ENCODE measurements at places on chromosomes 16 and 17.

DNA sequence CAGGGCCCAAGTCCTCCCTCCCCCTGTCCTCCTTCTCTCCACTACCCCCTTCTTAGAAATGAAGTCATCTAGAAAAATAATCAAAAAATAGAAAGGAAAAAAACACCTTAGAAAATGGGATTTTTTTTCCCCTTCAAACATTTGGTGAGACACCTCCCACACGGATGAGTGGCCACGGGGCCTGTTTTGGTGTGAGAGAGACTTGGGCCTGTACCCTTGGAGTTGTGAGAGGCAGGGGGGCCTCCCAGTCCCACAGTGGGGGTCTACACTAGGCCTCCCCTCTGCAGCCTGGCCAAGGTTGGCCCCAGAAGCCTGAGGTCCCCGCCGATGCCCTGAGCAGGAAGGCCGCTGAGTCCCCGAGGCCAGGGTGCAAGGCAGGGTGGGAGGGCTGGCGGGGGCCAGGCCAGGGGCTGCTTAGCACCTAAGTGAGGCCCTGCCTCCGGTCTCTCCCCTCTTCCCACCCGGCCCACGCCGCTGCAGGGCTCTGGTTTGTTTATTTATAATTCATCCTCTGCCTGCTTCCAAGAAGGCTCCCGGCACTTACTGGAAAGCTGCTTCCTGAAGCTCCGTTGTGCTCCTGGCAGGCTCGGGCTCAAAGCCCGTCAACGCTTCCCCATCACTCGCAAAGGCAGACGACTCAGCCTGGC lies 26.4 kb downstream of the NPTX1 start:
- no peak for DNase-seq

- DNase-seq: no peak
Observed at GRCh38 chr17:35795007-35795870, at the start of gene MMP28. TSS of gene MMP28 (minus strand) at chr17:35795641. CDS start at chr17:35795377, 264 bp downstream.

DNA sequence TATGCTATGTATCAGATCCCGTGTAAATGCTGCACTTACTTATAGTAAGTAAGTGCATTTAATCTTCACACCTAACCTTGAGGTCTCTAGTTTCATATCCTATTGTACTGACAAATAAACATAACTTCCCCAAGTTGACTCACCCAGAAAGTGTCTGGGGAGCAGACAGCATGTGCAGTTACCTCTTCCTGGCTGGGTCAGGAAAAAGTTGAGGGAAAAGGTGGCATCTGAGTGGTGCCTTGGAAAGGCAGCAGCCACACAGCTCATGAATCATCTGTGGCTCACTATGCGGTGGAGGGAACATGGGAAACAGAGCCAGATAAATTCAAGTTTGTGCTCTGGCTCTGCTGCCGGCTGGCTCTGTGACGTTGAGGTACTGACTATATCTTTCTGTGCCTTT lies 382.0 kb upstream of the DYNLRB2 start:
- no peak for DNase-seq

- DNase-seq: no peak
Observed at GRCh38 chr16:53055541-53056391, 975 bp downstream of the CHD9 start.

DNA sequence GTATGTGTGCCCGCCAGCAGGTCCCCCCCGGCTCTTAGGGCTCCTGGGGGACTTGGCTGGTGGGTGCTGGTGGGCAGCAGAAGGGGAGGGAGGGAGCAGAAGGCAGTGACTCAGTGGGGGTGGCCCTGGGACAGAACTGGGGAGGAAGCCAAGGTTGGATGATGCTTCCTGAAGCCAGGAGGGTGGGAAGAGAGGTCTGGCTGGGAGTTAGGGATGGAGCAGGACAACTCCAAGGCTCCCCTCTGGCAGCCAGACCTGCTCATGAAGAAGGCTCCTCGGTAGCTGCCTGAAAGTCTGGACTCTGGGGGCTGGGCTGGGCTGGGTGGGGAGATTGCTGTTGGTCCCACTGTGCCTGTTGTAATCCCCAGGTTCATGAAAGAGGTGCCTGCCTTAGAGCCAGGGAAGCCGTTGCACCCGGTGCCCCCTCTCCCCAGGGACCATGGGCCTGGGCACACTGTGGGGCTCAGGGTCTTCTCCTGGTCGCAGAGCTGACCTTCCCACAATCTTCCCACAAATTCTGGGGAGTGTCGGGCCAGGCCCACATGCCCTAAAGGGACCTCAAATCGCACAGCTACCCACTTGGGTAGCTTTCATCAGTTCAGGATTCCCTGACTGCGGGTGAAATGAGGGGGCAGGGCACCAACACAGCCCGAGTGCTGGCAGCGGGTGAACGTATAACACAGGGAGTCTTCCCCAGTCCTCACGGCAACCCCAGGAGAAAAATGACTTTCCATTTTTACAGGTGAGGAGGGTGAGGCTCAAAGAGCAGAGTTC lies 1.1 kb upstream of the PLEKHG4 start:
- no peak for DNase-seq

GRCh38 chr16:53844804-53845203 lies 140.8 kb downstream of the FTO start:
- DNase-seq: no peak

DNA sequence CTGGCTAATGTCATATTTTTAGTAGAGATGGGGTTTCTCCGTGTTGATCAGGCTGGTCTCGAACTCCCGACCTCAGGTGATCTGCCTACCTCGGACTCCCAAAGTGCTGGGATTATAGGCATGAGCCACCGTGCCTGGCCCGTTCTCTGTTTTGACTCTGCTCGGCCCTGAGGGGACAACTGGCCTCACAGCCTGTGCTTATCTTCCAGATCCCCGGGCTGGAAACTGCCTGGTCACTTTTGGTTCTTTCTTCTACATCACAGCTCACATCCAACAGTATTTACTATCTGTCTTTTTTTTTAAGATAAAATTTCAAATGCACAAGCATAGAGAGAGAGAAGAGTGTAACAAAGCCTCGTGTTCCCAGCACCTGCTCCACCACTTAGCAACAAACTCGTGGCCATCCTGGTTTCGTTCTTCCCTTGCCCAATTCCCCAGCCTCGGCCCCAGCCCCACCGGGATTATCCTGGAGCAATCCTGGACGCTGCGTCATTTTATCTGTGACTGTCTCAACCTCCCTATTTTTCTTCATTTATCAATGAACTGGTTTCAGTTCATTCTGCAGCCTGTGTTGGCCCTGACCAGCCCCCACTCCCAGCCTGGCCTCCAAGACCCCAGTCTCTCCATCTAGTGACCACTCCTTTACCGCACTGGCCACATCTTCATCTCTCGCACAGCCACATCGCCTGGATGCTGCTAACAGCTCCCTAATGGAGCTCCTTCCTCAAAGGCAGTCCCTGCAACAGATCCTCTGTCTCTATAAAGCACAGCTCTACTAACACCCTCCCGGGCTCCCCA lies 21.1 kb downstream of the PIMREG start:
- DNase-seq: no peak

GRCh38 chr16:70253291-70254106 lies 1.8 kb upstream of the EXOSC6 start:
- DNase-seq: no peak

- no peak for DNase-seq
Observed at GRCh38 chr16:88367560-88367959, 15.2 kb upstream of the ZNF469 start.

- no peak for DNase-seq
Observed at GRCh38 chr17:57875290-57876022, 25.6 kb upstream of the MRPS23 start.

DNA sequence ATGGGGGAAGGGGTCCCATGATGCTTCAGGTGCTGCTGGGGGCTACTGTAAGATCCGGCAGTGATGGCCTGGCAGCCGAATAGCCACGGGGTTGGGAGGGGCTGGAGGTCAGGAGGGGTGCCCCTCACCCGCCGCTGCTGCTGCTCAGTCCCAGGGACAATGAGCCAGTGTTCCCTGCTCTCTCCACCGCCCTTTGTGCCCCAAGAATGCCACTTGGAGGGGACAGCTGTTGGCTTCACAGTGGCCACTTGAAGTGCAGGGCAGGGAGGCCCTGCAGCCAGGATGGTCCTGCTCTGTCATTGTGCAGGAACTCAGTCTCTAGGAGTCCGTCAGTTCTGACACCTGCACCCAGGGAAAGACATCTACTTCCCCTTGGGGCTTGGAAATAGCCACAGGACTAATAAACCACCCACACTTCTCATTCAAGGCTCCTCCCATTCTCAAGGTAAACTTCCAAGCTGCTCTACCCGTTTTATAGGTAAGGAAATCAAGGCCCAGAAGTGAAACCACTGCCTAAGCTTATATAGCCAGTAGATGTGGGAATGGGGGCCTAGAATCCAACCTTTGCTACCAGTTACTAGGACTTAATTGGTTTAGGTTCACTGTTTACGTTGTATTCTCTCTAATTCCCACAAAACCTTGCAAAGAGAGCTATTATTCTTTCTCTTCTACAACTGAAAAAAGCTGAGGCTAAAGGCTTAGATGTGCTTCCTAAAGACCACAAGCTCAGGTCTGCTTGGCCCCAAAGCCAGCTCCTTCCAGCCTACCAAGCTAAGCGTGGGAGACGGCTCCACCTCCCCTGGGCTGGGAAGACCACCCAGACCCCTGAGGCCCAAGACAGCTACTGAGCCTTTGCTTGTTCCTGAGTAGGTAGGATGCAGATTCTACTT lies 6.2 kb upstream of the CPSF4L start:
- no peak for DNase-seq

DNA sequence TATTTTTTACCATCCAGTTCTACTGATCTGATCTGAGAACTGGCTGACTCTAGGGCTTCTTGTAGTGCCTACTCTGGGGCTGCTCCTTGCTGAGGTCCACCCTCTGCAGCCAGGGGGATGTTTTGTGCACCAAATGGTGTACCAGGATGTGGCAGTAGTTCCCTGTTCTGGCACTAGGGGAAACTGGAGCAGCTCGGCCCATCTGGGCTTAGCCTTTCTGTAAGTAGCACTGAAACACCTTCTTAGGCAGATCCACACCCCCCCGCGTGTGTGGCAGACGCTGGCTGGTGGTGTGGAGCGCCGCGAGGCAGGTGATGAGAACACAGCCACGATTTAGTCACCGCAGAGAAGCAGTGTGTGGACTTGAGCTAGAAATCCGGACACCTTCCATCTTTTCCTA lies 17.0 kb downstream of the DUSP14 start:
- DNase-seq: no peak

DNA sequence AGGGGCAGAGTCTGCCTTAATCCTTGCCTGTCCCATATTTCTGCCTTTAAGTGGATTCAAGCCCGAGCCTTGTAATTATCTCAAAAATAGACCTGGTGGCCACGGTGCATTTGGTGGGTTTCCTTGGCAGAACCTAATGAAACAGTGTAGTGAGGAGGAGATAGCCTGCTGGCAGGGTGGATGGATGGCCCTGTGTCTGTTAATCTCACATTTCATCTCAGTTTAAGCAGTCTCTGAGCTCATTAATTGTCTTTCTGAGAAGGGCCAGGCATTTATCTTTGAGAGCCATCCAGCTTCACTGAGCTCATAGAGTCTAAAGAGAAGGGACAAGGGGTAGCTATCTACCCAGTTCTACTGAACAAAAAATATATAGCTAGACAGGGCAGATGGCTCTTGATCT lies 364.0 kb upstream of the EEF2KMT start:
- DNase-seq: no peak

GRCh38 chr16:81181013-81181720 lies 57.3 kb upstream of the BCO1 start:
- DNase-seq: no peak

DNA sequence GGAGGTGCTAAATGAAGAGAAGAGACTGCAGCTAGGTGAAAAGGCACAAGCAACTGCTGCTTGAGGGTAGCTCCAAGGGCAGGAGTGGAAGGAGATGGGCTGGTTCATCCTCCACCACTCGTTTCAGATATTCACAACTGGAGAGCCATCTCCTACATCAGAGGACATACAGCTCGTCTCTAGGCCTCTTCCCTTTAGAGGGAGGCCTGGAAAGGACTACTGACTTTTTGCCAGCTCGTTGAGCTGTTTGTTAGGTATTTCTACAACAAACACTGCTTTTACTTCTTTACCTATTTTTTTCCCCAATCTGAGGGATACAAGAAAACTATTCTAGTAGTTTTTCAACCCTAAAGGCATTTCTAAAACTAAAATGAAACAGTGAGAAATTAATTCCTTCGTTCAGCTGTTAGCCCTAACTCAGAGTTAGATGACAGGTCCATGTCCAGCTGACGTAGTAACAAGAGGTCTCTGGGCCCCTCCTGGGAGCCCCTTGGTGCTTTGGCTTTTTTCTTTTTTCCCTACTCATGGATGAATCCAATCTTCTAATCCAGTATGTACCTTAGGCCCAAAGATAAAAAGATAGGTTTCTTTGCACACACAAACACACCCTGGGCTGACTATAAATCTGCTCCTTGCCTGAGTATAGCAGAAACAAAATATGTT lies 47.8 kb upstream of the TBX2 start:
- DNase-seq: no peak

DNA sequence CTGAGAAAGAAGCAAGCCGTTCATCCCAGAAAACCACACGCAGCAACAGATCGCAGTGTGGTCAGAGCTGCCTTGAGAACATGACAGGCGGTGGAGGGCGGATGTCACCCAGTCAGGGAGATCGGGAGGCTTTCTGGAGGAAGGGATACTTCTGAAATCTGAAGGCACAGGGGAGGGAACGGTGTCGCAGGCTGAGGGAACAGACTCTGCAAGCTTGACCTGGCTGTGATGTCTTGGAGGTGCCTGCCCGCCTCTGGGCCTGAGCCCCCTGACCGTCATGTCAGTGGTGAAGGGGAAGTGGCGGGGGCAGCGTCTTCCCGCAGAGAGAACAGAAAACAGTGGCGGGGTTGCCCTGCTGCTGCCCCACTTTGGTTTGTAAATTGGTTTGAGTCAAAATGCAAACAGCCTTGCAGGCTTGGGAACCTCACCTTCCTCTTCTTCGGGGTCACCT lies 8.1 kb upstream of the ATP2A3 start:
- no peak for DNase-seq

GRCh38 chr16:84532855-84533486 lies 28.5 kb upstream of the MEAK7 start:
- DNase-seq: no peak

DNA sequence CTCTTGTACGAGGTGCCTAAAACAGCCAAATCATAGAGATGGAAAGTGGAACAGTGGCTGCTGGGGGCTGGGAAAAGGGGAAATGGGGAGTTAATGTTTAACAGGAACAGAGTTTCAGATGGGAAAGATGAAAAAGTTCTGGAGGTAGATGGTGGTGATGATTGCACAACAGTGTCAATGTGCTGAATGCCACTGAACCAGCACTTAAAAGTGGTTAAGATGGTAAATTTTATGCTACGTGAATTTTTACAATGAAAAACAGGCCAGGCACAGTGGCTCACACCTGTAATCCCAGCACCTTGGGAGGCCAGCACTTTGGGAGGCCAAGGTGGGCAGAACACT lies 130.4 kb downstream of the C16orf78 start:
- DNase-seq: no peak

- peak; percentile 5 for DNase-seq
Observed at GRCh38 chr17:33234930-33235685, 58.0 kb downstream of the ASIC2 start.

- DNase-seq: no peak
Observed at GRCh38 chr16:68724797-68725196, 12.3 kb upstream of the CDH1 start.
